NAMALWA (cell line): ENCODE measurements at places on chromosomes 7 and 10.

GRCh38 chr10:61000769-61001730 lies 57.1 kb upstream of the RHOBTB1 start:
- DNase-seq = no peak

GRCh38 chr7:83005410-83005809 lies 157.3 kb downstream of the PCLO start:
- peak; percentile 78 for DNase-seq

- DNase-seq = no peak
Measured at GRCh38 chr7:117084286-117084685, 131.0 kb downstream of the ST7 start.

DNA sequence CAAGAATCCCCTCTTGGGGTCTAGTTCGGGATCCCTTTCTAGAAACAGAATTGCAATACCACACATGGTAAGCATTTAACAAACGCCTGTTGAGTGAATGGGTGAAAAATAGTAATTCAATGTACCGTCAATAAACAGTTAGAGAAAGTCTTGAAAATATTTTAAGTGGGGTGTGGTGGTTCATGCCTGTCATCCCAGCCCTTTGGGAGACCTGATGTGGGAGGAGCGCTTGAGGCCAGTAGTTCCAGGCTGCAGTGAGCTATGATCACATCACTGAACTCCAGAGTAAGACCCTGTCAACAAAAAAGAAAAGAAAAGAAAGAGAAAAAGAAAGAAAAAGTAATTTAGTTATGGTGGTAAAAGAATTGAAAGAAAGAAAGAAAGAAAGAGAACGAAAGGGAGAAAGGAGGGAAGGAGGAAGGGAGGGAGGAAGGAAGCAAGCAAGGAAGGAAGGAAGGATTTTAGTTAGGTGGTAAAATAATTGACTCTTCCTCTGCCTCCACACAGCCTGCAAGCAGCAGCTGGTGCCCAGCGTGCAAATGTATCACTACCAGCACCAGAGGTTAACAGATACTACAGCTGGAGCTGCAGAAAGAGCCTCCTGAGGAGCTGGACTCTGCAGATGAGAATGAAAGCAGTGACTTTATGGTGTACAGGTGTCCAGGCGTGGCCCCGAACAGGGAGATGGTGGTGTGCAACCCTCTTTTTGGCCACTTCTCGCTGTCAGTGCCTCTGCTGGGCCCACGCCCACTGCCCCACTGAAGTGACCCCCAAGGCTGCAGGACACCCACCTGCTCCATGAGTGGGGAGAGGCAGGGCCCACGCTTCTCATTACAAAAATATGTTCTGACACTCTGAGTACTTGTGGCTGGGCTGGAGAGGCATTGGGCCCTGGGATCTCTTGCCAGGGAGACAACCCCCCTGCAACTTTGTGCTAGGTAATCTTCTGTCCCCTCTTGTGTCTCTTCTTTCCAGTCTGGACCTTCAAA lies 135.4 kb downstream of the BAMBI start:
- DNase-seq = no peak

- no peak for DNase-seq
Measured at GRCh38 chr10:6525599-6526165, 54.4 kb downstream of the PRKCQ start.

DNA sequence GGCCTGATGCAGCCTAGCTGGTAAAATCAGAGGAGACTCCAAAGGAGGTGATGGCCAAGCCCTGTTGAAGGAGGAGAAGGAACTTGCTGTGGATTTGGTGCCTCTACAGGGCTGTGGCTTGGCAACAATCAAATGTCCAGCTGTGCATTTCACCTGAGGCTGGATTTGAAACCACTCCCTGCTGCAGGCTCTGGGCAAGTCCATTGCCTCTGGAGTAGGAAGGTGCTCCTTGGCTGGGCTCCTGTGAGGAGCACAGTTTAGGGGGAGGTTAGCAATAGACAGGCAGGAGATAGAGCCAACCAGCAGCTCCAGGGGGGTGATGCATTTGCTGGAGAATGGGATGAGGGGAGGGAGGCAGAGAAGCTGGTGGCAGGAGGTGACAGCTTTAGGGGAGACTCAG lies 26.5 kb downstream of the CDH23 start:
- DNase-seq = no peak

- no peak for DNase-seq
Measured at GRCh38 chr7:31788445-31788844, 101.4 kb downstream of the PPP1R17 start.

- DNase-seq = peak; percentile 52
Measured at GRCh38 chr10:123573236-123574108, 92.7 kb upstream of the GPR26 start.

DNA sequence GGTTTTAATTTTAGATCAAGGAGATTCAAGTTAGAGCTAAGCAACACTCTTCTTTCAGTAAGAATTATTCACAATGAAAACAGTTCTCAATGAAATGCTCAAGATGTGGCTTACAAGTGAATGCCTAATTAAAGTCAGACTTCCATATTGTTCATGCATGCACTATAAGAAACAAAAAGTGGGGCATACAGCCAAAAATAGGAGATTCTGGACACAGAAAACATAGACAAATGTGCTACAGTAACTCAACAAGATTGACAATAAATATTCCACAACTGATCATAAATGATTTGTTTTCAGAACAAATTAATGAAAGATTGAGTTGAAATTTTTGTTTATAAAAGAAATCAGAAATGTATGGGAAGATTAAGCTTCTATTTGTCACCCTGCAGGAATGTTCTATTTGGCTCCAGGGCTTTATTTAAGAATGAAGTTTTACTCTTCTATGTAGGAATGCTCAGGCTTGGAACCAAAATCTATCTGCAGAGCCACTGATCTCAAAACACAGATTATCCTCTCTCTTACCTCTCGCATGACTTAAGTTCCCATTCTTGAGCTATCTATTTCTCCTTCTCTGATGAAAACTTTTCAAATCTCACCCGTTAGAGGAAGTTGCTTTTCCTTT lies 89.0 kb upstream of the PIP4K2A start:
- no peak for DNase-seq

DNA sequence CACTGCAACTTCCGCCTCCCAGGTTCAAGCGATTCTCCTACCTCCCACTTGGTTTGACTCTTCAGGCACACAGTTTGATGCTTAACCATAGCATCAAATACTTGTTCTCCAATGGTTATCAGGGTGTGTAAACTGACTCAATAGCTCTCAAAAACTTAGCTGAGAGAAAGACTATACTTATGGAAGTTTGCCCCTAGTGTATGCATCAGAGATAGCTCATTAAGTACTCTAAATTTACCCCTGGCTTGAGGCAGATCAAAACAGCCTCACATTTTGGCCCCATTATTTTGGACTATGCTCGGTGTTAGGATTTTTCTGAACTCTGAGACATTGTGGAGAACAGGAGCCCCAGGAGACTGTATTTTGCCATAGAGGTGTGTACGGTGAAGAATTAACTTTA lies 40.8 kb upstream of the SLC35B4 start:
- peak; percentile 46 for DNase-seq

DNA sequence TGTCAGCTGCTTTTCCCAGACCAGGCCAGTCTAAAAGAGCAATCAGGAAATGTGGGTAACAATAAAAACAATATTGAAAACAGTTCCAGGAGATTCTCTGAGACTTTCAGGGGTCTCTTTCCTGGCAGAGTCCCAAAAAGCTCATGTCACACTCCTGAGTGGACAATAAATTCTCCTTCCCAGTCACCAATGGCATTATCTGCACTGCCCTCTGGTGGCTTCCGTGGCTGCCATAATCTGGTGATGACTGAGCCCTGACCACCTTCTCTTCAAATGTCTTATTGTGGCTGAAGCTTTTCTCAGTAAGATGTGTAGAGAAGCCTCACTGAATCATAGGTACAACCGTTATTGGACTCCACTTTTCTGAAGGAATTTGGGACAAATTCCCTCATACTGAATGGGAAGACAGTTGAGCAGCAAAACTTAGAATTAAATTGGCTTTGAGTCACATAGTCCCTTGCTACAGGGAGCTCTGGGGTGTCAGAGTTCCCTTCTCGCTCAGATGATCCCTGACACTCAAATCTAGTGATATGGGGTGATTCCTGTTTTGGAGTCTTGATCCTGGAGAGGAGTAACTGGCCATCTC lies 24.4 kb upstream of the ASAH2 start:
- DNase-seq = peak; percentile 60

GRCh38 chr7:99190359-99191009 lies 17.4 kb downstream of the KPNA7 start:
- peak; percentile 30 for DNase-seq

GRCh38 chr7:116592445-116592844 lies 67.6 kb downstream of the CAV1 start:
- DNase-seq = no peak

GRCh38 chr10:34969171-34969570 lies 121.0 kb downstream of the CUL2 start:
- DNase-seq = no peak

GRCh38 chr7:18474944-18475343 lies 20.6 kb upstream of the HDAC9 start:
- DNase-seq = no peak

DNA sequence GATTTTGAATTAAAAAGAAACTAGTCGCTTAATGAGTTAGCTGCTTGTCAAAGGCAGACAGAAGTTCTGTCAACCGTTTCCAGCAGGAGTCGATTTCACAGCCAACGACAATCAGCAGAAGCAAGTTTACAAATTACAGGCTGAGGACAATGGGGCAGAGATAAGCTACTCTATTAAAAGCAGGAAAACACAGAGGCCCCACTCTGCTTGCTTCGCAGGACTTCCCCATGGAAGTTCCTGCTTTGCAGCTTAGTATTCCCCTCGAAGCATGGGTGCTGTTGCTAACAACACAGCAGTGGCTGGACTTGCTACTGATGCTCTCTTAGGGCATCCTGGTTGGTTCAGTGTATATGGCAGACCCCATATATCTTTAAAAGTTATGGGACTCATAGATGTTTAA lies 50.8 kb upstream of the KLF6 start:
- no peak for DNase-seq

- no peak for DNase-seq
Measured at GRCh38 chr7:69129524-69129923, 468.8 kb upstream of the AUTS2 start.

- no peak for DNase-seq
Measured at GRCh38 chr7:70446448-70447143, 685.3 kb upstream of the GALNT17 start.

DNA sequence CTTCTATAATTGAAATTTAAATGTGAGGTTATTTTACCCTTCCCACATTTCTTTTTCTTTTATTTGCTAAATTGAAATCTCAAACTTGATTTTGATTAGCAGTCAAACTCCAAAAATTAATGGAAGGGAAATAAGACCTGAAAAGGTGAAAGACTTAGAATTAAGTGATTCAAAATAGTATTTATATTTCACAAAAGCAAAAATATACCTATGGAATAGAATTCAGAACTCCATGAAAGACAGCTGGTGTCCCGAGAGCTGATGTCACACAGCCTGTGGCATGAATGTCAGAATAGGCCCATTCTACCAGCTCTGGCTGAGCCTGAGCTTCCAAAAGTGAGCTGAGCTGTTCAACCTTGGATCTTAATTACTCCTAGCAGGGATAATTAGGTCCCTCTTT lies at the start of gene FAM24A:
TSS of gene FAM24A (plus strand) at position 301 of the 400 bp plus-strand sequence. CDS start 1,025 bp downstream, outside the sequence.
- no peak for DNase-seq

GRCh38 chr7:64665980-64666662 lies at the start of gene ZNF107:
TSS of gene ZNF107 (plus strand) at chr7:64666133. CDS start at chr7:64666283, 150 bp downstream.
- DNase-seq = peak; percentile 99

DNA sequence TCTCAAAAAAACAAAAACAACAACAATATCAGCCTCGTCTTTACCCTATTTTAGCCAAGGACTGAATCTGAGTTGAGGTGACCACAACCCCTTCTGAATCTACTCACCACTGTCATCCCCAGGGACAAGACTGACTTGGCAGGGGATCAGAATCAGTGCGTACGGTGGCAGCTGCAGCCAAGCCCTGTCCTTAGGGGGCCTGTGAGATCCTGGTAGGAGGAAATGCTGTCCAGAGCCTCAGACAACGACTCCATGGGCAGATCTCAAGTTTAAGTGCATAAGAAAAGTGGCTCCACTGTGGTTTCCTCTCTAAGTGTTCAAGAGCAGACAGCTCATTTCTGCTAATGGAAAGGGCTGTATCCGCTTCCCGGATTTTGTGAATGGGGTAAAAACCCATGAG lies 22.4 kb upstream of the CYTH3 start:
- no peak for DNase-seq

GRCh38 chr7:112215787-112216186 lies 9.3 kb downstream of the ZNF277 start:
- no peak for DNase-seq

DNA sequence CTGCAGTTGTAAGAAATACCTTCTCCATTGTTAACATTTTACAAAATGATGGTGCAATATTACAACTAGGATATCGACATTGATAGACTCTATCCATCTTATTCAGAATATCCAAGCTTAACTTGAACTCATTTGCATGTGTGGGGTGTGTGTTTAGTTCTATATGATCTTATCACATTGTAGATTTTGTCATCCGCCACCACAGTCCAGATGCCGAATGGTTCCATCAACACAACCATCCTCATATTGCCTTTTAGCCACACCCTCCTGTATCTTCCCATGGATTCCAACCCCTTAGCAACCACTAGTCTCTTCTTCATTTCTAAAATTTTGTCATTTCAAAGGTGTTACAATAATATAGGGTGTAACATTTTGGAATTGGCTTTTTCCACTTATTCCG lies 452.9 kb upstream of the AKR1E2 start:
- no peak for DNase-seq

DNA sequence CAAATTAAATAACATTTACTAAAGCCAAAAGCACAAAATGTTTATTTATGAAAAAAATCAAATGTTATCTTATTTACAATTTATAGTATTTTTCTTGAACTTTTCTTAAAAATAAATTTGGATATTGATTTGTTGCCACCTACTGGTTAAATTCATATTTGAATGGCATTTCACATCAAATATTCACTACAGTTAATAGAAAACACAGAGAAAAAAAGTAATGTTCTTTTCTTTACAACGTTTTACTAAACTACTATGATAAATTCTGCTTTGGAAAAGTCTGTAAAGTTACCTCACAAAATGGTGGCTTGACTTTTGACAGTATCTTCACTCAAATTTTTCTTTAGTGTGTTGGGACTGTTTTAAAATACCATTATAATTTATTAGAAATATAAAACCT lies 52.7 kb downstream of the SRPK2 start:
- peak; percentile 52 for DNase-seq

DNA sequence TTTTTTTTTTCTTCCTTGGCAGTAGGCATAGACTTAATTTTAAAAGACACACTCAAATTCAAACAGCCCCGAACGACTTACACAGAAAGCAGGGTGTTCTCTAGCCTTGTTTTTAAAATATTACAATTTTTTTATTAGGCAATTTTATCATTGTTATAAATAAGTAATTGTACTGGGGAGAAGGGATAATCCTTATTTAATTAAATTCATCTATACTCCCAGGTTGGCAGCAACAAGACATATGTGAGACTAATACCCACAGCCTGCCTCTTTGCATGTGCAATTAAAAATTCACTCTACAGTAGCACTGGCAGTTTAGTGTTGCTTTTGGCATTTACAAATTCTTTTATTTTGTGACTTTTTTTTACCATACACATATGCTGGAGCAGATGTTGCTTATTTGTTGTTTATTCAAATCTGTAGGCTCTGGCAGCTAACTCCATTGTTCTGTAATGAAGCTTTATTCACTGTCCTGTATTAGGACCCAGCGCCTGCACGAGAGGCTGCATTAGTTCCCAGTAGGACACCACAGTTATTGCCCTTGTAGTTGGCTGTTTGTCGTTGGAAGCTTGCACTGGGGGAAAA lies 84.9 kb upstream of the PPP1R17 start:
- DNase-seq = no peak

- DNase-seq = no peak
Measured at GRCh38 chr10:101091546-101092290, 29.9 kb downstream of the KAZALD1 start.

- no peak for DNase-seq
Measured at GRCh38 chr10:49293208-49293603, 5.8 kb upstream of the C10orf71 start.

- DNase-seq = no peak
Measured at GRCh38 chr10:100728928-100729861, 16.2 kb upstream of the PAX2 start.
